ENCODE measurements at places on chromosomes 3 and 15. TPM values are rescaled to one million over a fixed set of nuclear protein-coding genes. Genes with fewer than 3 reads are reported as not detected.
A peak's percentile ranks its signal among the peaks of the same experiment; 100 is the strongest.

- no peaks in the 10 kb centered on the region for H3K36me3 ChIP-seq
- no peak overlapping the region for H3K27ac ChIP-seq
- H3K27me3 ChIP-seq = no peaks in the 10 kb centered on the region
- H3K4me3 ChIP-seq = no peak overlapping the region
- no peak for DNase-seq
These were observed 226.2 kb downstream of the SLCO3A1 start for GRCh38 chr15:92079647-92080255.

ZNF501 gene
- total RNA-seq = 2.6 TPM

PHC3 gene
- total RNA-seq = 38.7 TPM

DNA sequence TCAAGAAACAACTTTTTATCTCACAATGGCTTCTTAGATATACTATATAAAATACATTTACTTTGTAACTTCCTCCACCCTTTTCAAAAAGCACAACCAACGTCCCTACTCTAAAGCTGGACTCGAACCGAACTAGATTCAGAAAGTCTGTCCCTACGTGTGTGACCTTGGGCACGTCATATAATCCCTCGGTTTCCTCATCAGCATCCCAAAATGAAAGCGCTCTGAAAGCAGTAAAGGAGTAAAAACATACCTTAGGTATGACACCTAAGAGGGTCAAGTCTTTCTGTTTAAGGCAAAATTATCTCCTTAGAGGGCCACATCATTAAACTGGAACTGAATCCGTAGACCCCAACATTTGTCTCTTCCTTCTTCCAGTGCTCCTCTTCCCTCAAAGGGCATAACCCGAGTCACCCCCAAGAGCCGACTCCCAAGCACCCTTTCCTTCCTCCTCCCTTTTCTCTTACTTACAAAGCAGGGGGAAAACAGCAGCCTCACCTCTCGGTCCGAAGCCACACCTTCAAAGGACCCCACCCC is 663 bp downstream of the PDCD10 start:
- DNase-seq = peak; percentile 30
- H3K4me3 ChIP-seq = no peak overlapping the region
- peaks cover 6% of the 10 kb centered on the region for H3K36me3 ChIP-seq
- peaks cover 44% of the 10 kb centered on the region for H3K4me1 ChIP-seq
- H3K27me3 ChIP-seq = no peaks in the 10 kb centered on the region

ZNF662 gene
- total RNA-seq = 0.39 TPM

GRCh38 chr15:53843869-53844569 is 84.6 kb upstream of the WDR72 start:
- no peak overlapping the region for H3K4me3 ChIP-seq
- H3K27me3 ChIP-seq = no peaks in the 10 kb centered on the region
- no peak overlapping the region for H3K27ac ChIP-seq

DNA sequence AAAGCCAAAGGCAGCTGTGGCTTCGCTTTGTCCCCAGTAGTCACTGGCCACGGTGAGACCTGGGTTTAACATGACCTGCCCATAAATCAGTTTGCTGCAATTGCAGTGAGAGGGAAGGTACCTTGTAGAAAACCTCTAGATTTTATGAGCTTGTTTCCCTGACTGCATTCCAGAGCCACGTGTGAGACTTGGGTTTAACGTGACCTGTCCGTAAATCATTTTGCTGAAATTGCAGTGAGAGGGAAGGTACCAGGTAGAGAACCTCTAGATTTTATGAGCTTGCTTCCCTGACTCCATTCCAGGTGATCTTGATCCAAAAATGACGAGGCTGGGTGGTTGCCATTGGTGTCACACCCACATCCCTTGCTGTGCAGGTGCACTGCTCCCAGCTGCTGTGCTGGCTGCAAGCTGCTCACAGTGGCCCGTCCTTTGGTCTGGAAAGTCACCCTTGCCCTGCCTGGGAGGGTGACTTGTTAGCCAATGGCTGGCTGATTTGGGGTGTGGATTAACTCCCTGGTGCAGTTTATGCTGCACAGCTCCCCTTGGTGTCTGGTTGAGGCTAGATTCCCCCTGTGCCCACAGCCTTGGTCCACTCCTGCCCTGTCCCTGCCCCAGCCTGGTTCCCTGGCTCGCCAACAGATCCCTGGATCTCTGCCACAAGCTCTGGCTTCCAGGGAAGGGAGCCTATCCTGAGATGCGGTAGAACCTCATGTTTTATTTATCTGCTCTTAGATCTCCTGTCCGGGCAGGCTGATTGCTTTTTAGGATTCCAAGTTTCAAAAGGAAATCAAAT is 192.7 kb upstream of the CTDSPL start:
- no peak overlapping the region for H3K4me3 ChIP-seq
- H3K4me1 ChIP-seq = no peaks in the 10 kb centered on the region
- peaks cover 7% of the 10 kb centered on the region for H3K27me3 ChIP-seq
- DNase-seq = no peak
- H3K36me3 ChIP-seq = no peaks in the 10 kb centered on the region

DNA sequence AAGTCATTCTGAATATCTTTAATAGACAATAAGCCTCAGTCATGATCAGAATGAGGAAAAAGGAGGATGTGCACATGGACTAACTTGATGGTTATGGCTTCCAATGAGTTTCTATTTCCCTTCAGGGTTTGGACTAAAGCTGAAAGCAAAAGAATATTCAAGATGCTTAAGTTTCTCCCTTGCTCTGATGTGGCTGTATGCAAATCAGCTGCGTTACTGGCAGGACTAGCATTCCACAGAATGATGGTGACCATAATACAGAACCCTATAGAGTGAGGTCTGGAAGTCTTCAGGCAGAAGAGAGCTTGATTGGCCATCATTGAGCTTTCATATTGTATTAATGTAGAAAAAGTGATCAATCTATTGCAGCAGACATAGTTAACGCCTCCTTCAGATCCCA is 466.0 kb downstream of the NLGN1 start:
- H3K27me3 ChIP-seq = no peaks in the 10 kb centered on the region
- DNase-seq = no peak
- no peak overlapping the region for H3K27ac ChIP-seq
- no peak overlapping the region for H3K4me3 ChIP-seq

GRCh38 chr3:48244461-48244860 is 3.6 kb downstream of the ZNF589 start:
- H3K27me3 ChIP-seq = no peaks in the 10 kb centered on the region
- no peak overlapping the region for H3K4me3 ChIP-seq
- H3K4me1 ChIP-seq = peaks cover 41% of the 10 kb centered on the region
- H3K36me3 ChIP-seq = peaks cover 9% of the 10 kb centered on the region

GRCh38 chr3:14297784-14298236 is 104.6 kb upstream of the SLC6A6 start:
- H3K27ac ChIP-seq = no peak overlapping the region
- H3K36me3 ChIP-seq = no peaks in the 10 kb centered on the region

DNA sequence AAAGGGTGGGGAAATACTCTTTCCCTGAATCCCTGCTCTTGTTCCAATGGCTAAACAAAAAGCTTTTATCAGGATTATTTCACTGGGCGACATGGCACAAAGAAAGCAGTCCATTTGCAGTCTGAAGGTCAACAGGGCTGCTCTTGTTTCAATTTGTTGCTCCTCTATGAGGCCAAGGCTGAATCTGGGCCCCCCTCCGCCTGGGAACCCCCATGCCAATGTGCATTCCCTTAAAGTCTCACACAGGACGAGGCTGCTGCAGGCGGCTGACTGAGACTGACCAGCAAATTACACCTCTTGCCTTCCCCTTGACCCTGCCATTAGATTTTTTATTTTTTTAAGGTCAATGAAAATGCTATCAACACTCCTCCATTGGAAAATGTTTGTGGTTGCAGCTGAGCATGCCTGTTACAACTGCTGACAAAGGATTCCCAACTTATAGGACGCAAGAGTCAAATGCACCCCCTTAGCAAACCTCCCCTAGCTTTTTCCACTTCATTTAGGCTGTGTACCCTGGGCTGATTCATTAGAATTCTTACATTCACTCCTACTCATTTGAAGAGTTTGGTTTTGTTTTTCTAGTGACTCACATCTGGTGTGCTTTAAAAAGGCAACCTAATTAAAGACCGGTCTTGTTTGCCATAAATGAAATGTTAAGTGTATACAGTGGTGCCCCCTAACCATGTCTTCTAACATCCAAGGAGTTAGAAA is 60.8 kb upstream of the ARHGEF3 start:
- DNase-seq = peak; percentile 39
- H3K27ac ChIP-seq = peak overlapping the region; percentile 81
- H3K4me3 ChIP-seq = peak overlapping the region; percentile 32
- H3K4me1 ChIP-seq = peaks cover 73% of the 10 kb centered on the region
- H3K27me3 ChIP-seq = no peaks in the 10 kb centered on the region

- no peaks in the 10 kb centered on the region for H3K4me1 ChIP-seq
- H3K36me3 ChIP-seq = no peaks in the 10 kb centered on the region
- no peak overlapping the region for H3K4me3 ChIP-seq
These were observed 22.1 kb upstream of the IP6K2 start for GRCh38 chr3:48738926-48739616.

DNA sequence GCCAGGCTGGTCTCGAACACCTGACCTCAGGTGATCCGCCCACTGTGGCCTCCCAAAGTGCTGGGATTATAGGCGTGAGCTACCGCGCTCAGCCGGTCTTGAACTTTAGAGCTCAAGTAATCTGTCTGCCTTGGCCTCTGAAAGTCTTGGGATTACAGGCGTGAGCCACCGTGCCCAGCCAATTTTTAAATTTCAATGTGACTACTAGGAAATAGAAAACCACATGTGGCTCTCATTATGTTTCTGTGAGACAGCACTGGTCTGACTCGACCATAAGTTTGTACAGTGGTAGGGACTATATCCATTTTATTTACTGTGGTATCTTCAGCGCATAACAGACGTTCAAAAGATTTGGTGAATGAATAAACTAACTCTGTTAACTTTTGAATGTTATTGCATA is 9.1 kb downstream of the ZFAND6 start:
- DNase-seq = peak; percentile 34
- peaks cover 59% of the 10 kb centered on the region for H3K4me1 ChIP-seq
- H3K27me3 ChIP-seq = no peaks in the 10 kb centered on the region
- no peak overlapping the region for H3K27ac ChIP-seq

CCNB2 gene
- total RNA-seq = 76.0 TPM

- no peak overlapping the region for H3K27ac ChIP-seq
- H3K36me3 ChIP-seq = peaks cover 7% of the 10 kb centered on the region
- H3K4me3 ChIP-seq = no peak overlapping the region
- DNase-seq = no peak
- H3K4me1 ChIP-seq = peaks cover 12% of the 10 kb centered on the region
These were observed 42.8 kb downstream of the PTPN23 start for GRCh38 chr3:47423548-47424145.

- H3K36me3 ChIP-seq = no peaks in the 10 kb centered on the region
- no peak overlapping the region for H3K4me3 ChIP-seq
- no peaks in the 10 kb centered on the region for H3K27me3 ChIP-seq
- no peak for DNase-seq
- no peak overlapping the region for H3K27ac ChIP-seq
- no peaks in the 10 kb centered on the region for H3K4me1 ChIP-seq
These were observed 26.8 kb downstream of the DUSP7 start for GRCh38 chr3:52029535-52029934.

DNA sequence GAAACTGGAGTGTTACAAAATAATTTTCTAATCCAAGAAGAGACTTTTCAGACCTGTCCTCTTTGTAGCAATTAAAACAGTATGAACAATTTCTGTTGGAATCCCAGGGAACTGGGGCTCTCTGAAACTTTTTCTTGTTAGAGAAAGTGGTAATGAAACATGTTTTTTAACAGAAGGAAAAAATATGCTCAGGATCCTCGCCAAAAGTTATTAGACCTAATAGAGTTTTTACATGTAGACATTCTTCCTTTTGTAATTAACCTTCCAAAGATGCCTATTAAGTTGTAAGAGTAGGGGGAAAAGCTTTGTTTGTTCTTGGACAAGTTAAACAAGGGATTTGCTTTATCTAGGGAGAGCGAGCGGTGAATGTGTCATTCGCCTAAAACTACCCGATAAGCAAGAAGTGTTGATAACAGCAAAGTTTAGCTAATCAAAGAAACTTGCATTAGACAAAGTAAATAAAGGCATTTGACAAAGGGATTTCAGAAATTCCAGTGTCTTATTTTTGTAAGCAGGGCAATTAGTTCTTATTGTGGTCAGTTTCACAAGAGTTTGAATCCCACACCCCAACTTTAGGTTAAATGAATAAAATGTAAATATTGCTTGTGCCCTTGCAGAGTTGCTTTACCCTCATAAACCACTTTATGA is 2.3 kb downstream of the RARB start:
- H3K27ac ChIP-seq = no peak overlapping the region
- peaks cover 3% of the 10 kb centered on the region for H3K4me1 ChIP-seq
- H3K4me3 ChIP-seq = no peak overlapping the region
- H3K36me3 ChIP-seq = no peaks in the 10 kb centered on the region

DNA sequence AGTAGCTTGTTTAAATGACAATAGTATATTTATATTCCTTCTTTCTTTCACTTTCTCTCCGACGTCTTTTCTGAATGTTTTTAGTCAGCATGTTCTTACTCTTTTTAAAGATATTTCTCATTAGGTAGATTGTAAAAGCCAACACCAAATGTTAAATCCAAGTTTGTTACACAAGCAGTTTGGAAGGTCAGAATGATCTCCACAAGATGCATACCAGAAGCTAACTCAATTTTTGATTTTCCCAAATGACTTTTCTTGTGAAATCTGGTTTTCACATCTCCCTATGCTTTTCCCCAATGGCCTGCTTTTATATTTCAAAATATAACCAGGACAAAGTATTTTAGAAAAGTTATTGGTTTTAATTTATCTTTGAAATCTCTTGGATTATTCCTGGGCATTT is 49.7 kb upstream of the TPRG1 start:
- H3K27ac ChIP-seq = peak overlapping the region; percentile 6
- H3K27me3 ChIP-seq = no peaks in the 10 kb centered on the region
- peaks cover 10% of the 10 kb centered on the region for H3K36me3 ChIP-seq

DNA sequence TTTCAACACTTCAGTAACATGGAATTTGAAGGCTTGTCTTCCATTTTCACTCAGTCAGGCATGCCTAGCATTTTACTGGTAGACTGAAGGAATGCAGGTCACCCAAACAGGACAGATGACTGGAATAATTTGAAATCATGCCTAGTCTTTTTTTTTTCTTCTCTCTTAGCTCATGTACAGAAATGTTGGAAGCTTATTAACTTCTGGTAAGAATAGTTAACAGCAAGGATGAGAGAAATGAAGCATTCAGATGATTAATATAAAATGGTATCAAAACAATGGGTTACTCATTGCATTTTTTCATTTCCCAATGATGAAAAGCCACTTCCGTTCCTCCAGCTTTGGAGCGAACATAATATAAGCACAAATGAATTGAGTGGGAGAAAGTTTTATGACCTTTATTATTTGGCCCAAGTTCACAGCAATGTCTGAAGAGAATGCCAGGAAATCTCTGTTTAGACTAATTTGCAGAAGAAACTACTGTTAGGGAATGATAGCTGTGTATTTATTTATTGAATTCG is 431.6 kb upstream of the RASGRP1 start:
- no peaks in the 10 kb centered on the region for H3K36me3 ChIP-seq
- DNase-seq = no peak
- H3K4me1 ChIP-seq = peaks cover 4% of the 10 kb centered on the region
- H3K4me3 ChIP-seq = no peak overlapping the region
- H3K27me3 ChIP-seq = peaks cover 2% of the 10 kb centered on the region

DNA sequence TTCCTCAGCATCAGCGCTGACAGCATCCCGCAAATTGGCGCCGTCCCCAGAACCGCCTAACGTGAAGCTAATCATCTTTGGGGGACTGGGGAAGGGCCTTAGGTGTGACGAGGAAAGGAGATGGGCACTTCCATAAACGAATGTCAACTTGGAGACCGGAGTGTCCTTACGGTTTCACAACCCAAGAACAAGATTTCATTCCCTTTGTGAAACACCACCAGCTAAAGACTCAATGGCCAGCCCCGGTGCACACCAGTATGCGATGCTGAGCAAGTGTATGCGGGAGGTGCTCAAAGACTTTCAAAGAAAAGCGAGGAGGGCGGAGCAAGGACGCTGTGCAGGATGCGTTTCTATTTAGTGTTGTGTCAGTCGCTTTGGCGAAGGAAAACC is 759 bp upstream of the TTBK2 start:
- H3K4me1 ChIP-seq = peaks cover 24% of the 10 kb centered on the region
- peak; percentile 64 for DNase-seq
- peaks cover 5% of the 10 kb centered on the region for H3K36me3 ChIP-seq

Data from activated CD4-positive, alpha-beta memory T cell treated with anti-CD3 and anti-CD28 coated beads for 36 hours (primary cell).